ENCODE measurements at places on chromosomes 11 and 22. TPM values are rescaled to one million over a fixed set of nuclear protein-coding genes. Genes with fewer than 3 reads are reported as not detected.

GRCh38 chr11:37841016-37841415 lies 1243.0 kb upstream of the RAG2 start:
- H3K36me3 ChIP-seq: no peaks in the 10 kb centered on the region
- H3K4me1 ChIP-seq: no peaks in the 10 kb centered on the region
- H3K27me3 ChIP-seq: no peaks in the 10 kb centered on the region

DNA sequence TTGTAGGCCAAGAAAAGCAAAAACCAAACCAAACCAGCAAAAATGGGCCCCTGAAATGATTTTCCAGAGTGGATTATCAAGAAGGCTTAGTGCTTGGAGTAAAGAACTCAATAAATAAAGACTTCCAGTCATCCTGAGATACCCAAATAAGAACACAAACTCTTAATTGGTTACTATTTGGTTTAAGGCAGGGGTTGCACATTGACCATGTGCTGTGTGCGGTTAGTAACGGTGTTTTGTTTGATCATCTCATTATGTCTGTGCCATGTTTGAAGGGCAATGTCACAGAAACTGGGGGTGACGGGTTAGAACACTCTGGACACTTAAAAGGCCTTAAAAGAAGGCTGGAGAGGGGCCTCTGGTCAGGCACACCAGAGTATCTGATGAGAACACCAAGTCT lies 9.7 kb upstream of the MICAL3 start:
- H3K36me3 ChIP-seq: no peaks in the 10 kb centered on the region
- no peak for DNase-seq
- H3K4me1 ChIP-seq: no peaks in the 10 kb centered on the region

SHISAL1 gene
- total RNA-seq: 5.7 TPM

DNA sequence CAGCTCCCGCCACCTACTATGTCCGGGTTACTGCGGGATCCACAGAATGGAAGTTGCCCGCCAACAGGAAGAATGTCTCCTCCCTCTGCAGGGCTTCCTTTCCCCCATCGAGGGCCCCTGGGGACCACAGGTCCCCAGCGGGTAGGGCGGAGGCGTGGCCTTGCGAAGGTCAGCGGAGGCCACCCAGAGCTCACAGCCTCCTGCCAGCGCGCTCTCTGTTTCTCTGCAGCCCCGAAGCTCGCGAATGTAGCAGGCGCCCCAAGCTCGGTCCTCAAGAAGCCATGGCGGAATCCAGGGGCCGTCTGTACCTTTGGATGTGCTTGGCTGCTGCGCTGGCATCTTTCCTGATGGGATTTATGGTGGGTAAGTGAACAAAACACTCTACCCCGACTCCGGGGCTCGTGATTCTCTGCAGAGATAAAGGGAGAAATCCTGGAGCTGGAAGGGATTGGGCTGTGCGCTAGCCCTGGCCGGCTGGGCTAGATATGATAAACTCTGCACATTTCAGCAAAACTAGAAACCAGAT lies at the start of gene NAALAD2:
NAALAD2 (plus strand) TSS at position 186 of the 526 bp plus-strand sequence; CDS start at position 282, 96 bp downstream.
- no peaks in the 10 kb centered on the region for H3K36me3 ChIP-seq
- peaks cover 25% of the 10 kb centered on the region for H3K4me1 ChIP-seq
- H3K27me3 ChIP-seq: no peaks in the 10 kb centered on the region

DNA sequence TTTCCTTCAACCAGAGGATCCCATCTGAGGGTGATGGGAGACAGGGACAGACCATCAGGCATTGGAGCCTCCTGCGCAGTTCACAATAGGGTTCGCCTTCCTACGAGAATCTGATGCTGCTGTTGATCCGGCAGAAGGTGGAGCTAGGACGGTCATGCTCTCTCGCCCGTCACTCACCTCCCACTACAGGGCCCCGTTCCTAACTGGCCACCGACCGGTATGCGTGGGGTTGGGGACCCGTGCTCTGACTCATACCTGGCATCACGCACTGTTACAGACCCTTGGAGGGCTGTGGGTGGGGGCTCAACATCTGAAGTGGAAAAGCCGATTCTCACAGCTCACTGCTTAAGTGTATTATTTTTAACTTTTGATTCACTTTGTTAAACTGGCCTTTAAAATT lies 402.3 kb downstream of the BRD1 start:
- no peak overlapping the region for H3K4me3 ChIP-seq
- no peaks in the 10 kb centered on the region for H3K27me3 ChIP-seq
- peaks cover 10% of the 10 kb centered on the region for H3K4me1 ChIP-seq
- no peak for DNase-seq
- no peaks in the 10 kb centered on the region for H3K36me3 ChIP-seq
- no peak overlapping the region for H3K27ac ChIP-seq

DNA sequence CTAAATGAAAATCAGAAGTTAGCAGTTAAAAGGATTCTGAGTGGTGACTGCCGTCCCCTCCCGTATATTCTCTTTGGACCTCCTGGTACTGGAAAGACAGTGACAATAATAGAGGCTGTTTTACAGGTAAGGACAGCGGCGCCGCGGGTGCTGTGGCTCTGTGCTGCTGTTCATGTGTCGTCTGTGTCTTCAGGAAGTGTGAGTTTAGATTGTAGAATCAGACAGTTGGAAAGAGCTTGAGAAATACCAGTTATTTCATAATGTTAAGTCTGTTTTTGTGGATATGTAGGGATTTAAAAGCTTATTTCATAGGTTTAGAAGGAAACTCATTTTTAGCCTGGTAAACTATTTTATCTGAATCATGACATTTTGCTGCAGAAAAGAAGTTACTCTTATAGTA lies 27.4 kb upstream of the PANX2 start:
- no peak overlapping the region for H3K4me3 ChIP-seq
- no peaks in the 10 kb centered on the region for H3K36me3 ChIP-seq
- DNase-seq: no peak
- no peak overlapping the region for H3K27ac ChIP-seq

GRCh38 chr11:114215871-114216795 lies 80.1 kb upstream of the NNMT start:
- H3K4me1 ChIP-seq: peaks cover 75% of the 10 kb centered on the region
- no peak overlapping the region for H3K27ac ChIP-seq
- DNase-seq: no peak
- H3K36me3 ChIP-seq: no peaks in the 10 kb centered on the region

All from neural progenitor cell (in vitro differentiated cells).